ENCODE measurements at places on chromosomes 12 and 14. TPM values are rescaled to one million over a fixed set of nuclear protein-coding genes. Genes with fewer than 3 reads are reported as not detected.

The ALKBH1 gene
- 14.3 TPM for total RNA-seq

The BMAL2 gene
- 58.0 TPM for total RNA-seq

The PTPRR gene
- total RNA-seq, result not detected

The HAL gene
- total RNA-seq, result 1.5 TPM

The SLCO1B1 gene
- not detected for total RNA-seq
